ENCODE measurements at places on chromosomes 2 and 18.

DNA sequence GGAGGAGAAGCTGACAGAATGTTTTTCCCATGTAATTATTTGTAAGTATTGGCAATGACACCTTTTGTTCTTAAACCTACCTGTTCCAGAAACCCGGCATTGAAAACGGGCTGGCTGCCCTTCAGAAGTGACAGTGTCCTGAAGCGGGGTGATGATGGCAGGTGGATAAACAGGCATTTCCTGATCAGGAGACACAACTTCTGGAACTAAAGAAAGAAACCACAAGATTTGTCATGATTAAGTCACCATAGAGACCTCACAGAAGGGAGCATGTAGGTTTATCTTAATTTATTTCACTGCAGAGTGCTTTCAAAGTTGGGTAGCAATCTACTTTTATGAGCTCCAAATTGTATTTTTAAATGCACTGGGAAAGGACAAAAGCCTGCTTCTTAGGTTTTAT is 43.1 kb downstream of the TTN start:
- no peak for DNase-seq

- no peak for DNase-seq
These were observed 586 bp downstream of the FNDC4 start for GRCh38 chr2:27494284-27494943.

DNA sequence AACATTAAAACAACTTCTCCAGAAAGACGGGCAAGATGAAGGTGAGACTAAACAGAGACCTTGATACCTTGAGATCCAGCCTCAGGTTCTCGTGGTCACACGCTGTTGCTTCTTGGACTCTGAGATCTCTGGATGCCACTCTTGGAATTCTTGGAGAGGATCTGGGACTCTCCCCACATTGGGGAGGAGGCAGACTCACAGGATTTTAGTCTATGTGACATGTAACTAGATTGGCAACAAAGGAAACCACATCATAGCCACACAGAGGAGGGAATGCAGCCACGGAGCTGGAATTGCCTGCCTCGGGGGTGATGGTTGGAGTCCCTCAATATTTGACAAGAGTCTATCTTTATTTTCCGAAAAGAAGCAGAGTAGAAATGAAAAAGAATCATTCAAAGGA is 78.8 kb upstream of the IGFBP5 start:
- no peak for DNase-seq

DNA sequence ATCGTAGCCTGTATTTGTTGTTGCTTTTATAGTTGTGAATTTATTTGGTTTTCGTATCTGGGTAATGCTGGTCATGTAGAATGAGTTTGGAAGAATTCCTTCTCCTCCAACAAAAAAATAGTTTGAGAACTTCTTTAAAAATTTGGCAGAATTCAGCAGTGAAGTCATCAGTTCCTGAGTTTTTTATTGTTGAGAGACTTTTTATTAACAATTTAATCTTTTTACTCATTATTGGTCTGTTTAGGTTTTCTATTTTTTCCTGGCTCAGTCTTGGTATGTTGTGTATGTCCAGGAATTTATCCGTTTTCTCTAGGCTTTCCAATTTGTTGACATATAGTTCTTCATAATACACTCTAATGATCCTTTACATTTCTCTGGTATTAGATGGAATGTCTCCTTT is 1613.3 kb upstream of the PIK3C3 start:
- DNase-seq = no peak

DNA sequence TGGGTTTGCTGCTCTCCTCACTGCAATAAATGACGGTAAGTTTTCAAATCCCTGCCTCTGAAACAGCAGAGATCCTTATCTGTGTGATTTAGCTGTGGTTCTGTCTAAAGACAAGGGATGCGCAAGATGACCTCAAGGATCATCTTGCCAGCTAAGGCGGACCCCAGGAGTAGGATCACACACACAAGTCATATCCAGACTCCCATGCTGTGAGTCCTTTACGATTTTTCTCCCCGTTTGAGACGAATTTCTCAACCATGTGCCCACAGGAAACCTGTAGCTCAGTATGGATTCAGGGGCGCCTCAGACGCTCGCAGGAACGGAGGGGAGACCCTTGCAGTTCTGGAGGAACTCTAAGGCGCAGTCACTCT is 11.1 kb upstream of the DCTN1 start:
- peak; percentile 44 for DNase-seq

DNA sequence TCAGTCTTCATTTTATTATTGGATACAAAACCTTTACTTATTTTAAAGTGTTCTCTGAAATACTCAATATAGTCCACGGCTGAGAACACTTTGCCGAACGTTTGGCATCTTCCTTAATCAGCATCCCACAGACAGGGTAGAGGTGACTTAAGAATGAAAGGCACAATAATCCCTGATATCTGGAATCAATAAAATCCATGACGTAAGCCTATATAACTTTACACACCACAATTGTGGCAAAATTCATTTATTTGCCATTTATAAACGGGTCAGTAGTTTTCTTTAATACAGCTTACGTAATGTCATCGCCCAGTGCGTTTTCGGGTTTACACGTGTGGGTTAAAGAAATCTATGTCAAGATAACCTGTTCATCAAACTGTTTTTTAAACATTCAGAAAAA is 1.3 kb downstream of the MGAT4A start:
- DNase-seq = peak; percentile 35

DNA sequence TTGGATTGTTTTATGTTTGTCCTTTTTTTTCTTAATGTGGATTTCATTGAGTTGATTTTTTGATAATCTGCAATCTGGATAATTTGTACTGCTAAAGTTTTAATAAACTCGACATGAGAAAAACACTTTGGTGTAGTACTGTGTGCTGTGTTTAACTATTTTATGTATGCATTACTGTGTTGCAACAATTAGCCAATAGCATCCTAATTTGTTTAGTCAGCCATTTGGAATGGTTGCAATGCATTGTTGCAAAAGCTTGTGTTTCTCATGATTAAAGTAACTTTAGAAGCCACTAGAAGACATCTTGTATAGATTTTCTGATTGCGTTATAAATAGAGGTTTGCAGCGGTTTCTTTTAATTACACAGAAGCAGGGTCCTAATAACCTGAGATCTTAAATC is 53.5 kb downstream of the PPIG start:
- no peak for DNase-seq

GRCh38 chr2:24435391-24436316 is 55.4 kb upstream of the NCOA1 start:
- DNase-seq = peak; percentile 76

DNA sequence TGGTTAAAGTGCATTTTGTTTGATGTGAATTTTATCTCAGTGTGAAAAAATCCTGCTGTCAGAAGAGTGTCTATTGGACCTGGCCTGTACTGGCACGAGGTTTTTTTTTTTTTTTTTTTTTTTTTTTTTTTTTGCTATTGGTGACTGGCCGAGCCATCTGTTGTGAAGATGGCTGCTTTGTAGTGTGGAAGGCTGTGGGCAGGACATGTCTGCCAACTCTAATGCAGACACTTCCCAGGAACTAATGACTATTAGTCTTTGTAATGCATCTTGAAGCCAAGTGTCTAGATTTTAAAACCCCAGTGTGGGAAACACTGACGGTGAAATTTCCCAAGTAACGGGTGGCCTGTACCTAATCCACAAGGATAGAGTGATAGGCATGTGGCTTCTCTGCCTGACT is 34.3 kb downstream of the ZAP70 start:
- no peak for DNase-seq

GRCh38 chr2:227401550-227401949 is 13.8 kb upstream of the SCYGR1 start:
- no peak for DNase-seq
